ENCODE measurements at places on chromosomes 7 and 10.

GRCh38 chr7:27689591-27690164 is 27.0 kb upstream of the HIBADH start:
- no peak for DNase-seq

GRCh38 chr10:90738885-90739284 is 119.0 kb downstream of the HTR7 start:
- DNase-seq: no peak

- no peak for DNase-seq
Measured at GRCh38 chr7:191105-191980, 1.0 kb upstream of the FAM20C start.

DNA sequence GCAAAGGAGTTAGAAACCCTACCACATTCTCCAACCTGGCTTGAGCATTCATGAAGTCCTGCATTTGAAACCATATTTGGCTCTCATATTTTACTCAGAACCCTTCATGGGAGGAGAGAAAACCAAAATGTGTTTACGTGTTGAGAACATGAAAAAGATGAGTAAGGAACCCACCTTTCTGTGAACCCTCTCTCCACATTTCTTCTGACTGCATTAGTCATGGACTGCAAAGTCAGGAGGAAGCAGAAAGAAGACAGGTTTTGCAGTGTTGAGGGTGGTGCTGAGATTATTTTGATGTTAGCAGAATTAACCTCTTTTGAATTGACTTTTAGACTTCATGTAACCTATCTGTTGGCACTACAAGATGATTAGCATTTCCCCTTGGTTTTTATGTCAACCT is 4.9 kb downstream of the IFIT1B start:
- no peak for DNase-seq
